Suppressor macrophage (primary cell): ENCODE measurements at places on chromosomes 6 and 20.

- DNase-seq: peak; percentile 83
Observed at GRCh38 chr20:38199501-38200390, 34.7 kb upstream of the TGM2 start.

- no peak for DNase-seq
Observed at GRCh38 chr6:79733388-79733787, 102.3 kb downstream of the SH3BGRL2 start.

- DNase-seq: no peak
Observed at GRCh38 chr6:133555685-133556084, 314.5 kb downstream of the EYA4 start.

DNA sequence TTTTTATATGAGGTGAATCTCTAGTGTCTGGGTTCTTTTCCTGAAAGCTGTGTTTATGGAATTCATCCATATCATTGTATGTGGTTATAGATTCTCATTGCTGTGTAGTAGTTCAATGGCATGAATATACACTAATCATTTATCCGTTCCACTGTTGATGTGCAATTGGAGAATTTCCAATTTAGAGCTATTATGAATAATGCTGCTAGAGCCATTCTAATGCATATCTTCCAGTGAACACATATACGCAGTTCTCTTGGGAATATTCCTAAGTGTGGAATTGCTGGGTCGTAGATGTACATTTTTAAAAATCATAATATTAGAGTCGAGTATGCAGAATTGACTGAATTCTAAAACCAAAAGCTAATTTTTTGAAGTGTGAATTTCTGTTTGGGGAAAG is 327.5 kb upstream of the JAG1 start:
- no peak for DNase-seq

DNA sequence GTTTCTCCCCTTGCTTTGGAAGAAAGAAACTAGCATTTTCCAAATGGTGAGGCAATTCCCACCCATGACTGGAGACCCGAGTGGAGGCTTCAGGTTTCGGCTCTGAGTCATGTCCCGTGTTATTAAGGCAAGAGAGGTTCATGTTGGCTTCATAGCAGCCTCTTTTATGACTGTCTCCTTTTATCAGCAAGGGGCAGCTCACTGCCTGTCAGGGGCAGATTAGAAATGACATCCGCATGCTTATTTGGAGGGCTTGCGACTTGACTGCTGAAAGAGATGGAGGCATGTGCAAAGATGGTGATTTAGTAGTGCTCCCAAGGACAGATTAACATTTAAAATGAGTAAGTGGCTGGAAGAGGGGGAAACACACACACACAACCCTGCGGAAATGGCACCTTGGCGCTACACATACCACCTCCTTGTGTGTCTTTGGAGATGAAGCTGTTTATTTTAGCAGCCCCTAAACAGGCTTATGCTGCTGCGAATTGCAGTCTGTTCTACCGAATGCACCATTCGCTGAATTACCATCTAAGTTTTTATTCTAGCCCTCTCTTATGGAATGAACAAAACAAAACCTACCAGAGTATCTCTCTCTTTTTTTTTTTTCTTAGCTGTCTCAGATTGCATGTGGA is 52.1 kb upstream of the VSTM2L start:
- DNase-seq: no peak

GRCh38 chr6:69871107-69871506 is 4.8 kb downstream of the COL19A1 start:
- no peak for DNase-seq

DNA sequence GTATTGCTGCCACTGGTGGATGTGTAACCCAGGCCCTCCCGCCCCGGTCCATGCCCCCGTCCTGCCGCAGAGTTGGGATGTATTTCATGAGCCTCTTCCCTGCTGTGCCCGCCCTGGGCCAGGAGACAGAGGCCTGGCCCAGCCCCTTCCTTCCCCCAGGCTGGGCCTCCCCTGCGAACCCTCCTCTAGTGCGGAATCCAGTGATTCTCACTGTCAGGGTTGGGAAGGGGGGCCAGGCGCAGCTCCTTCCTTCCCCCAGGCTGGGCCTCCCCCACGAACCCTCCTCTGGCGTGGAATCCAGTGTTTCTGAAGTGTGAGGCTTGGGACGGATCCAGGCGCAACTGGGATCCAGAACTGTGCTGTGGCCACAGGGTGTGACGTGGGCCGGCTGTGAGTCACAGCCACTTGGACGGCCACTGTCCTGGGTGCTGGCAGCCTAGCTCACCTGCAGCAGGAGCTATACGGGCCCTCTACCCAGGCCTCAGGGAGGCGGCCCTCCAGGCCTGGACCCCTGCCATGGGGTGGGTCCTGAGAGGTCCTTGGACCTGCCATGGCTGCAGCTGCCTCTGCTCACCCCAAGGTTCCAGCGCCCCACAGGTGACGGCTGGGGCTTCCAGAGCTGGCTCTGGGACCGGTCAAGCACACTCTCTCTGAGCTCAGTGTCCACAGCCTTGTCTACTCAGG is 28.3 kb downstream of the COL20A1 start:
- DNase-seq: no peak

- DNase-seq: no peak
Observed at GRCh38 chr6:28871335-28872156, 52.2 kb downstream of the TRIM27 start.

GRCh38 chr6:5142915-5143314 is 57.8 kb downstream of the PPP1R3G start:
- DNase-seq: no peak

GRCh38 chr6:20119485-20119884 is 92.8 kb downstream of the MBOAT1 start:
- DNase-seq: no peak

DNA sequence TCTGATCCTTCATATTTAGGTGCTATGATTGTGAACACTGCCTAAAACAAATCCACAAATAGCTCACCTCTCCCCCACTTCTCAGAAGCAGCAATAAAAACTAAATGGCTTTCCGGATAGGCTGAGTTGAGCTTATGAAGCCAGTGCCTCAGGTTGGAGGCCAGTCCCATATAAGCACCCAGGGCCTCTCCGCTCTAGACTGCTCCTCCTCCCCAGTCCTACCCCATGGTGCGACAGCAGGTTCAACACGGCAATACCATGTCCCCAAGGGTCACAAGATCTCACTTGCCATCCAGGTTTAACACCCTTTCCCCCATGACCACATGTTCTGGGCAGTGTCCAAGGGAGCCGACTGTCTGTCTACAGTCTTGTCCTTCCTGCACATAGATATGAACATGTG is 20.8 kb downstream of the BNIP5 start:
- DNase-seq: no peak

GRCh38 chr6:78188891-78189290 is 536.1 kb downstream of the MEI4 start:
- DNase-seq: no peak

- no peak for DNase-seq
Observed at GRCh38 chr6:139187489-139187888, 52.6 kb downstream of the HECA start.

- DNase-seq: peak; percentile 76
Observed at GRCh38 chr6:39189915-39190544, 39.2 kb downstream of the KCNK5 start.

DNA sequence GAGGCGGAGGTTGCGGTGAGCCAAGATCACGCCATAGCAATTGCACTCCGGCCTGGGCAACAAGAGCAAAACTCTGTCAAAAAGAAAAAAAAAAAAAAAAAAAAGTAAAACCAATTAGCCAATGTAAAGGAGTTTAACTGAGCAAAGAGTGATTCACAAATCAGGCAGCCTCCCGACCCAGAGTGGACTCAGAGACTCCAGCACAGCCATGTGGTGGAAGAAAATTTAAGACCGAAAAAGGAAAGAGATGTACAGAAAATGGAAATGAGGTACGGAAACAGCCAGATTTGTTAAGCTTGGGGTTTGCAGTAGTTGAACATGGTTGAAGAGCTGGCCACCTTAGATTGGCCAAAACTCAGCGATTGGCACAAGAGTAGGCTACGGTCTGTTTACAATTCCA is 51.4 kb downstream of the ERMARD start:
- DNase-seq: no peak

- no peak for DNase-seq
Observed at GRCh38 chr6:66605011-66605410, 898.0 kb upstream of the EYS start.

DNA sequence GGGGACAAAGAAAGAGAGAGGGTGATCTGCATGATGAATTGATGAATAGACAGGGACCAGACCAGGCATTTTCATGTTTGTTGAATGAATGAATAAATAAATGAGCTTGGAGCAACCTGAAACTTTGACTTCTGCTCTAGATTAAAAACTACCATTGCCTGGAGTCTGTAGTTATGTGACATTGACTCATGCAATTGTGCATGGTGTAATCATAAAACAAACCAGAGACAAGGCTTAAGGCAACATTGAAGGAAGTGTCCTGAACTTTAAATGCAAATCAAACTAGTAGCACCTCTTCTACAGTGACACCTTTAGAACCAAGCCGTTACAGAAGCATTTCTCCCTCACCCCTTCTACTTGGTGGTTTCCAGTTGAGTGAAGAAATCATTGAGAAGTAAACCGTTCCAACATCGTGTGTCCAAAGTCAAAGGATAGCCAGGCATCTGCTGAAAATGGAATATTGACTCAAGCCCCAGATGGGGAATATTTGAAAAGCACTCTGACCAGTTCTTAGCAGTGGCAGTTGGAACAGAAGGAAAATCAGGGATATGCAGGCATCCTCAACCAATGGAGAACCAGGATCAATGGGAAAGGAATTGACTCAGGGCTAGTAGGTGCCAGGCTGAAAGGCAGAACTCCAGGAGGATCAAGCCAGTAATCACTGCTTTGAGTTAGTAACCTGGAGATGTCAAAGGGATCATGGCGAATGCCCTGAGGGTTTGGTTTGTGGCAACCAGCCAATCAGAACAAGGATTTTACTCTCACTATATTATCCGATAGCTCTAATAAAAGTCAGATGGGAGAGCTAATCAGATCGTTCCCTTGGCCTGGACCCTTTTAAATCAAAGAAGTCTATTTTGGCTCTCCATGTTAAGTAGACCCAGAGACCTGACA is 171.2 kb upstream of the TSHZ2 start:
- no peak for DNase-seq

DNA sequence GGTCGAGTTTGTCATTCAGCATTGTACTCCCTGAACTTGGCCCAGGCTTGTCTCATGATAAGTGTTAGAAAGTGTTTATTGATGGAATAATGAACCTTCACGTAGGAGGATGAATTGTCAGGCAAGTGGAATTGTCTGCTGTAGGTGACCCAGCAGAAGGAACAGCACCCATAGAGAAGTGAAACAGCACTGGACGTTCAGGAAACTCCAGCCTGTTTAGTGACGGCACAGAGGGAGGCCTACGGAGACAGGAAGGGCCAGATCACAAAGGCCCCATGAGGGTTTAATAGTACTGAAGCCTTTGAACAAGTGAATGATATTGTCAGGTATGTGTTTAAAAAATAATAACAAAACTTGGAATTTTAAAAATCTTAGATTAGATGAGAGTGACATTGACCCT is 2.9 kb downstream of the STX11 start:
- DNase-seq: peak; percentile 85

GRCh38 chr6:16621002-16621401 is 140.3 kb downstream of the ATXN1 start:
- DNase-seq: no peak

- DNase-seq: peak; percentile 67
Observed at GRCh38 chr20:63738687-63739129, 868 bp upstream of the SLC2A4RG start.

GRCh38 chr6:160792708-160793107 is 90.7 kb downstream of the PLG start:
- DNase-seq: no peak

DNA sequence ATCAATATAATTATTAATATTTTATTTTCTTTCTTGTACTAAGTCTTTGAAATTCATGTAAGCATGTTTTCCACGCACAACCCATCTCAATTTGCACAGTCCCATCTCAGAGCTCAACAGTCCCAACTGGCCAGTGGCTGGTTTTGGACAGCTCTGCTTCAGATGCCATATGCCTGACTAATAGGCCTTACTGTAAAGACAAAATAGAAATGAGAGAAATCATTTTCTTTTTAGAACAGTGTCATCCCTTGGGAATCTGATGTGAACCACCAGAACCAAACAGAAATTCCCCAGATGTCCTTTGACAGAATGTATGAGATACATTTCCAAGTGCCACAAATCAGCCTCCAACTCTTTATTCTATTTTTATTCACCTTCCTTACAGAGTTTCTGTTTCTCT is 338.9 kb downstream of the ESR1 start:
- DNase-seq: no peak

- DNase-seq: no peak
Observed at GRCh38 chr6:106882138-106882537, 92.4 kb downstream of the CD24 start.

DNA sequence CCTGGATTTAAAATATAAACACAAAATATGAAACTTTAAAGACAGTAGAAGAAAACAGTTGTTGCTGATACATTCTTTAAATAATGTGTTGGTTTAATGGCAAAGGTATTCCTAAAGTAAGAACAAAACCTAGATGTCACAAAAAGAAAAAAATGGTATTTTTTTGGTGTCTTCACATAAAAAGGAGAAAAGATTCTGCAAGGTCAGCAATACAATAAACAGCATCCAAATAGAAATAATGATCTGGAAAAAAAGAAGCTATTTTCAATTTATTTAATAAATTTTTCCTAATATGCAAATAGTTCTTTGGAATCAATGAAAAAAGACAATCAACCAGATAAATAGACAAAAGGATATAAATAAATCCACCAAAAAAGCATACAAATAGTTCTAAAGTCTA is 6.5 kb upstream of the ADGRF1 start:
- DNase-seq: no peak

- no peak for DNase-seq
Observed at GRCh38 chr6:149843051-149843633, 21.0 kb downstream of the LRP11 start.

DNA sequence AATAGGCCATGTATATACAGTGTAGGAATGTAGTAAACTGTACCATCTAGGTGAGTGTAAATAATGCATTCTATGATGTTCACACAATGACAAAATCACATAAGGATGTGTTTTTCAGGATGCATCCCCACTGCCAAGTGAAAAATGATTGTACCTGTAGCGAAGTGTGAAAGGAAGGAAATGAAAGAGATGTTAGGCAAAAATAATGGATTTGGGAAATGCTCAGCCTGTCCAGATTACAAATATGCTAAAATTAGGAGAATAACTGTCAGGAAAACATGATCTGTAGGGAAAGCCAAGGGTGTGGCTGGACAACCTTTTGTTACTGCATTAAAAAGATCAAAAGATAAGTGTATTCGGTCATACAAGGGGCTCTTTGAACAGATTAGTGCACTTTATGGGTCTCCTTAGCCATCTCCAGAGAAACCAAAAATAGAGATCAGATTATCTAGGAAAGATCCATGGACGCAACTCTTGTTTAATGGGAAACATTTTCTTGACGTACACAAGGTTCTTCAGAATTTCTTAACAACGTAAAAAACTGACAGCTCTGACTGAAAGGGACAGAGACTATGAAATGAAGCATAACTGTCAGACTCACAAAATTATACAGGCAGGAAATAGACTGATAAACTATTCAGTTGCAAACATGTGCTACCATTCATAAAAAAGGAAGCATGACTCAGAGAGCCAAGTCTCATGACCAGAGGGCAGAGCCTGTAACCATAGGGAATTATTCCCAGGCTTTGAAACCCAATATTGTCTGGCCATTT is 253.6 kb upstream of the RAB32 start:
- DNase-seq: peak; percentile 68

- DNase-seq: no peak
Observed at GRCh38 chr6:31317036-31317435, 39.9 kb downstream of the HLA-B start.
